ENCODE measurements at places on chromosomes 2 and 18.

GRCh38 chr18:8001711-8002301, 434.7 kb downstream of the PTPRM start:
- no peak for DNase-seq

DNA sequence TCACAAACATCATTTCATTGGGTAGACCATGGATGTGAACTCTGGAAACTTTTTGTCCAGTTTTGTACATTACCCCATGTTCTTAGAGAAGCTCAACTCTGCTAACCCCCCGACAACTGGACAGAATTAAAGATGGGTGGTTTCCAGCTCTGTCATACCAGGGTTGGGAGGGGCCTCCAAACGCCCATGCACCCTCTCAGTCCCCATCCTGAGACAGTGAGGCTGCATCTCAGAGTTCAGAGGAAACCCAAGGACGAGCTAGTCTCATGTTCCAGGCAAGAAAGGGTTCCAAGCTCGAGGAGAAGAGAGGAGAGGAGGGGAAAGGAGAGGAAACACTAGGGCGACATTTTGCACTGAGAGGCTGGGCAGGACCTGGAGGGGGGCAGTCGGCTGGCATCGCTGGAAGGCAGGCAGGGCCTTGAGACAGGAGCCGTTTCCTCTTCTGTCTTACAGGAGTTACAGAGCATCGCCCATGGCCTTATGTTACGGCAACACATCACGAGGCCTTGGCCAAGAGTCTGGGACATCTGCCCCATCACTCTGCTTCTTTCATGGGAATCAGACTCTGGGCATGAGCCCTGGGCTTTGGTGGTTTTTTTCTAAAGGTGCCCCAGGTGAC, 16.4 kb downstream of the MAL start:
- DNase-seq: no peak

DNA sequence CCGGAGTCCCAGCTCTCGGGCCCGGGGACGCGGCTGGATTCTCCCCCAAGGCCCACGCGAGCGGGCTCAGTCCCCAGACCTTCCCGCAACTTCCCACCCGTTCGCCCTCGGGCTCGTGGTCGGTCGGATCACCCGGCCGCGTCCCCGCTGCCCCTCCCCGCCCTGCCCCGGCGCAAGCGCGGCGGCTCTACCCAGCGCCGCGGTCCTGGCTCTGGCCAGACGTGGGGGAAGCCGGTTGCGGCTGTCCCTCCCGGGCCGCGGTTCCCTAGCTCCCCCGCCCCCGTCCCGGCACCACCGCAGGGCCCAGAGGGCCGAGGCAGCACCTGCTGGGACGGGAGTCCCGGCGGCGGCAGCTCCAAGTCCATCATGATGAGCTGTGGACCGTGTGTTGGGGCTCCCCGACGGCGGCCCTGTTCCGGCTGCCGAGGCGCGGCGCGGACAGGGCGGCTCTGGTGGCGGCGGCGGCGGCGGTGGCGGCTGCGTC, 276 bp downstream of the NFE2L2 start:
- DNase-seq: no peak

GRCh38 chr2:24104906-24105305, 18.2 kb downstream of the PFN4 start:
- DNase-seq: no peak

GRCh38 chr2:34096562-34097171, 497.6 kb upstream of the FAM98A start:
- peak; percentile 8 for DNase-seq

- DNase-seq: no peak
Measured at GRCh38 chr2:237344942-237345341, 69.0 kb downstream of the COL6A3 start.

DNA sequence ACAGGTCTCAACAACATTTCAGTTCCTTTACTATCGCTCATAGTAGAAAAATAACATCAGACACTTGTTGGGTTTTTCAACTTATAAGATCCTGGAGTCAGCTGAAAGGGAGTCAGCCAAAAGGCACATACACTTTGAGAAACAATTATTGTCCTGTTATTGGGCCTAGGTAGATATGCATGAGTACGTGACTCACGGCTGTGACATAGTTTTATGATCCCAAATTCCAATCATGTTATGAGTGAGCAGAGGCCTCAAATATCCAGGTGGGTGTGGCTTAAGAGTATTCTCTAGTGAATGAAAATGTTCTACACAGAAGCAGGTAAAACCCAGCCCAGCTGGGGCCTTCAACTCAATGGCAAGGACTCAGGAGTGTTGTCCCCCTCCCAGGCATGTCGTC, 27.2 kb downstream of the SERPINB8 start:
- DNase-seq: no peak

GRCh38 chr2:236176417-236176816, 8.2 kb upstream of the GBX2 start:
- DNase-seq: no peak

DNA sequence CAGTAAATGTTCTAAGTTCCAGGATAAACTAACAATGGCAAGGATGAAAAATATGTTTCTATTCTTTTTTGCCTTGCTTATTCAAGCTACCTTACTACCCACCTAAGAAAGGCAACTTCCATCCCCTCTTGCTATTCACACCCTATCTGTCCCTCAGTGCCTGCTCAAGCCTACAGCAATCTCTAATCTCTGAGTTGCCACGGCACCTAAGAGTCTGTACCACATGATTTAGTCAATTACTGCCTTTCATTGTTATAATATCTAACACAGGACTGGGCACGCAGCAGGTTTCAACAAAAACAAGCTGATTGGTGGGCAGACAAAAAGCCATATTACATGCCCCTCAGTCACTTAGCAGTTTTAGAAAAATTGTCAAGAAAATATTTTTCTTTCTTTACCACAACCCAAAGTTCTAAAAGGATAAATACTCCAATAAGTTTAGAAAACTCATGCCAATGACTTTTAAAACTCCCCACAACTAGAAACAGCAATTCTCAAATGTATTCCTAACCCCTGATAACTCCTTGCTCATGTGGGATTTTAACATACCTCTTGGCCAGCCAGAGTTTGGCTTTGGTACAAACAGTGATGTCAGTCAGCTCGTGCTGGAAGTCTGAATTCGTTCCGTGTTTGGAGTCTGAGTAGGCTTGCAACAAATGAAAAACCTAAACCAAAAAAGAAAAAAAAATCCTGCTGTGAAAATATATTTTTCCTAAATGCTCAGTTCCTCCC, 117.3 kb upstream of the ZFP36L2 start:
- DNase-seq: no peak

DNA sequence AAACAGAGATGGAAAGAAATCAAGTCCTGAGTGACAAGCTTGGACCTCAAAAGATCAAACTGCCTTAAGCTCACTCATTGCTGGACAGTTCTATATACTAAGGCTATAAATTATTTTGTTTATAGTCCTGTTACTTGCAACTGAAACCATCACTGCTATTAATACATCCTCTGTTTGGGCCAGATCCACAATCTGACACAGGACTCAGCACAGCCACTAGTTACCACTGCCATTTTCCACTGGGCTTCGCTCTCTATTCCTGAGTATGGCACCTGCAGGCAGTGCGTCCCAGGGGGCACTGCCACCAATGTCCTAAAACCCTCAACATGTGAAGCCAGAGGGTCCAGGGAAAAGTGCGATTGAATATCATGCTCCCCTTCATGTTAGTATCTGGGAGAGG, 52.3 kb downstream of the CYP26B1 start:
- DNase-seq: no peak

DNA sequence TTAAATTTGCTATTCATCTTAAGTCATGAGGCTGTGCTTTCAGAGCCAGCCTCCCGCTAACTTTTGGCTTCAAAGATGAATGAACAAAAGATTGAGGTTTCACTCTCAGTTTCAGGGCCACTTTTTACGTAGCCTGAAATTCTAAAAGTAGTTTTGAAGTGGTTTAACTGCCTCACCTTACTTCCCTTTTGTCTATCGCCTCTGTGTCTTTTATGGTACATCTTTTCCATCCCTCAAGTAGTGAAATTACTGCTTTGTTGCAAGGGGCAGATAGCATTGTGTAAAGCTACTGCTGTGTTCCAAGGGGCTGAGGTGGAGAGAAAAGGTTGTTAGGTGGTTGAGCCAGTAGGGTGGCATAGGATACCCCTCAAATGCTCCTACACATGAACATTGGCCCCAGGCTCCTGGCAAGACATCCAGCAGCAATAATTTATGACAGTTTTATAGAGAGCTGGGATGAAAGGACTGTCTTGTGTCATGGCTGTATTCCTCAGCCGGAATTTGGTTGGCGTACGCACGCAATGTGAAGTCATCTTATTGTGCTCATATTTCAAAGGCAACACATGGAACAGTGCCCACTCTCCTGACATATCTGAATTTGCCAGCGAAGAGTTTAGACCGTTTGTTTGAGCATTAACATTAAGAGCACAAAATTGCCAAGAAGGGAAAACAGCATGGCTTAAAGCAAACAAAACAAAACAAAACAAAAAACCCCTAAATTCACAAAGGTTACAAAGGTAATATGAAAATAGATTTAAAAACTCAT, 32.2 kb downstream of the QPCT start:
- DNase-seq: peak; percentile 12

- DNase-seq: no peak
Measured at GRCh38 chr18:63005306-63005705, 290.0 kb downstream of the PHLPP1 start.

- DNase-seq: no peak
Measured at GRCh38 chr2:144628566-144628965, 108.6 kb upstream of the ZEB2 start.

GRCh38 chr2:240357641-240358012, 77.8 kb upstream of the GPC1 start:
- no peak for DNase-seq

DNA sequence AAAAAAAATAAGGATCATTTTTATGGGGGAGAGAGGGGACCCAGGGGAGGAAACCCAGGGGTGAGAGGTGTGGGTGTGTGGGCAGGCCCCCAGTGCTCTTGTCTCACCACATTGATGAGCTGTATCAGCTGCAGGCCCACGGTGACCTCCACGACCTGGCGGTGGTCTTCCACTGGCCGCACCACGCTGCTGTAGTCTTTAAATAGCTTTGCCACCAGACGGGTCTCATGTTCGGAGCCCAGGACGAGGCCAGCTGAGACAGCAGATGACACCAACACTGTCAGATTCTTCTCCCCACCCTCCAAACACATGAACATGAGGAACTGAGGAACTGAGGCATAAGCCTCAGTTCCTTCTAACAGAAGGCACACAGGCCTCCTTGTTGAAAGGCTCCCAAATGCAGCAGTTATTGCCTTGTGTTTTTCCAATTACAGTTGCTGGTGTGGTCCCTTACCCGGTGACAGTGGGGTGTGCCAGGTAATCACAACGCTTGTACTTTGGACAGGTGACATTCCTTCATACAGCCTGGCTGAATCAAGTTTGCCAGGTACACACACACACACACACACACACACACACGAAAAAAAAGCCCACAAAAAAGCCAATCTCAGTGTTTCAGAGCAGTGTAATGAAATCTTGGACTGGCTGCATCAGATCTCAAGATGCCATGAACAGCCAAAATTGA, 4.7 kb downstream of the CHRNA1 start:
- DNase-seq: no peak

GRCh38 chr18:54090856-54091255, 133.6 kb downstream of the MBD2 start:
- no peak for DNase-seq

GRCh38 chr2:119245841-119246230, 22.2 kb downstream of the STEAP3 start:
- no peak for DNase-seq

GRCh38 chr2:201344663-201345366, 12.3 kb downstream of the FLACC1 start:
- no peak for DNase-seq

- DNase-seq: no peak
Measured at GRCh38 chr18:35740656-35741055, 159.1 kb downstream of the GALNT1 start.

DNA sequence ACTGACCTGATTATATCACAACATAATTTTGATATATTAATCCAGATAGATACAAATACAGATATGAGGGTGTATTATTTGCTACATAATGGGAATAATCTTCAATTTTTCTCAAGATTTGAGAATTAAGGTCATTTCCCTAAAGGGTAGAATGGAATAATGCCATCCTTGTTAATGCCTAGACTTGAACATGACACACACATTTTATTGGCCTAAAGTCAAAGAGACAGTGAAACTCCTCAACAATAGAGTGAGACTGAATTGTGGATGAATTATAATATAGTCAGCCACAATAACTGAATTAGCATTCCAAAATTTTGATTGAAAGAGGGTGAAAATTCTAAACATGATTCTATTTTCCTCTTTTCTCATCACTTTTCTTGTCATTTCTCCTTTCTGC, 506.0 kb upstream of the CDH2 start:
- no peak for DNase-seq

DNA sequence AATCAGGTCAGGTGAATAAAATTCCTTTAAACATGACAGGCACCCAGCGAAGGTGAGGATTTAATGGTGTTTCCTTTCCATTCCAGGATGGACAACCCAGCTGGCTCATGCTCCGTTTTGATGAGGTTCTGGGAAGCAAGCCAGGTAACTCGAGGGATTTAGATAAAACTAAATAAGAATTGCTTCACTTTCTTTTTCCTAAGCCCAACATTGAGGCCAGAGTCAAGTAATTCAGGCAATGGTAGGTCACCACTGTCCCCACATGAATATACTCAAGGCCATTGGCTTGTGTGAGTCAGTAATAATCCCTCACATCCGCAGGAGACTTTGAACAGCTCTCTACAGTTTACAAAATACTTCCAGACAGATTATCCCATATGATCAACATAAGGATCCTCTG, 16.2 kb upstream of the LRATD1 start:
- no peak for DNase-seq

DNA sequence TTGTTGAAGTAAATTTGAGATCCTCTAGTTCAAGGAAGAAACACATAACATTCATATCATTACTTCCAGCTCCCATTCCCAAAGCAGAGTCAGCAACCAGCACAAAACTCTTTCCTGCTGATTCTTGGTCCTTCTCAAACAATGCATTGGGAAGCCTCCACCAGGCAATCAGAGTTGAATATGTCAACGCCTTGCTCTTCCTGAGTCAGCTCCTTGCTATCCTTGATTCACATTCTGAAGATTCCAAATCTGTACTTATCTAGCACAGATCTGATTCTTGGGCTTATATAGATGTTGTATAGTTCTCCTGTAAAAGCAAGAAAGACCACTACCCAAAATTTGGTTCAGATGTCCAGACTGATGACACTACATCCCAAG, 29.6 kb downstream of the CFAP210 start:
- no peak for DNase-seq

- no peak for DNase-seq
Measured at GRCh38 chr2:157620956-157621355, 7.7 kb downstream of the ACVR1C start.
